ENCODE measurements at places on chromosomes 13 and 19.

GRCh38 chr13:97136418-97136817, 85.7 kb upstream of the MBNL2 start:
- DNase-seq = no peak

DNA sequence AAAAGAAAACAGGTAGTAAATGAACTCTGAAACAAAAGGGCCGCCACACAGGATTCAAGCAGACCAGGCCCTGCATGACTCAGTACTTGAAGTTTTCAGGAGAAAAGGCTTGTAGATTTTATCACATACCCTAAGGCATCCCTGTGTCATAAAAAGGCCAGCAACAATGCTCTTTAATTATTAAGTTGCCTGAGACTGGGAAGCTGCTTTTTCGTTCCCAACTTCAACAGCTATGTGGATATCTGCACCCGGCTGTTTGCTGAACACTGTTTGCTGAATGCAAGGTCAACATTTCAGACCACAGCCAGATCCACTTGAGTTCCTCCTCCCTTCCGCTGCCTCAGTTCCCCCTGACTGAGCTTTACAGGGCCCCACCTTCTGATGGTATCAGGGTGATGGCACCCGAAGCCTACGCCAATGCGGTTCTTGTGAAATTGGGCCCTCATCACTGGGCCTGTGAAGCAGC, 6.1 kb upstream of the ECH1 start:
- no peak for DNase-seq

- DNase-seq = peak; percentile 66
Measured at GRCh38 chr19:21482863-21483276, 22.5 kb upstream of the ZNF429 start.

GRCh38 chr13:31747291-31747690, 8.0 kb downstream of the RXFP2 start:
- no peak for DNase-seq

GRCh38 chr19:31331536-31331935, 17.7 kb downstream of the TSHZ3 start:
- no peak for DNase-seq

- no peak for DNase-seq
Measured at GRCh38 chr13:30593001-30593400, 24.7 kb upstream of the USPL1 start.

GRCh38 chr13:30697177-30697953, 38.0 kb upstream of the ALOX5AP start:
- no peak for DNase-seq

GRCh38 chr13:112931028-112931934, 37.7 kb upstream of the MCF2L start:
- DNase-seq = no peak

DNA sequence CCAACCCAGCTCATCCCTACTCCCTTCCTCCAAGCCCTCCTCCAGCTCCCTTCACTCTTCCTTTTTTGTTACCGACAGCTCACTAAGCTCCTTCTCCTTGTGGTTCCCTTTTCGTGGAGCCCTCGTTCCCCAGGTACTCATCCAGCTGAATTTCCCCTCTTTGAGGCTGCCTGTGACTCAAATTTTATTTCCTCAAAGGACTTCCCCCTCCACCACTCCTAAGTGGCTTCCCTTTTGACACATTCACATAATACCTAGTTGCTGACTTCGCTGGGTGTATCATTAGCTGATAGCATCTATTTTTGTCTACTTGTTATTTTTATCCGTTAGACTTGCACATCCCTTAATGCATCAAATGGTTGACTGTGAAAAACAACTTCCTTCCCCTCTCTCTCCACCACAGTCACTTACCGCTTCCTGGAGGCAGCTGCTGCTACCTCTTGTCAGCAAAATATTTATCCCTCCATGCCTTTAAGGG, 14.5 kb downstream of the FFAR2 start:
- peak; percentile 57 for DNase-seq

GRCh38 chr13:33025220-33025744, 9.1 kb downstream of the KL start:
- DNase-seq = no peak

DNA sequence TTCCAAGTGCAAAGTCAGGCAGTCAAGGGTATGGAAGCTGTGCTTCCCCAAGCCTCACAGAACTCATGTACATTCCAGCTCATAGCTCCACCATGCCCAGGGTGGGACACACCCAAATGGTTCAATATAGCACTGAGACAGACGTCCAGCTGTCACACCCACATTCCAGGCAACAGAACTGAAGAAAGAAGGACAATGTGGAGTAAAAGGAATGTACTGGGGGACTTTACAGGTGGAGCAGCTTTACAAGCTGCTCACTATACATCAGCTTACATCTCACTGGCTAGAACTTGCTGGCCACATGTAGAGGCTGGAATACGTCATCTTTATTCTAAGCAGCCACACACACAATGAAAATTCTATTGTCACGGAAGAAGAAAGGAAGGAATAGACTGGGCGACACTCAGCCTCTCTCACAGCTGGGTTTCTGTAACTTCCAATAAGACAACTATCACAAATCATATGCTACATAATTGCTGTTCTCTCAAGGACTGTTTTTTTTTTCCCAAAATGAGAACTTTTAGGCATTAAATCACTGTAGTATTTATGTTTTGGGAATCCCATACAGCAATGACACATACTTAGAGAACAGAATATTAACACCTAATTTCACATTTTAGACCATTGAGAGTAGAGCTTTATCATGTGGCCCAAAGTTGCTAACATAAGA, 86.1 kb downstream of the KLF12 start:
- no peak for DNase-seq

- DNase-seq = no peak
Measured at GRCh38 chr19:44722131-44723121, 23.5 kb downstream of the CEACAM16 start.

GRCh38 chr13:28333204-28333881, 161.6 kb downstream of the FLT1 start:
- DNase-seq = no peak

GRCh38 chr19:5648464-5648863, 25.6 kb downstream of the SAFB start:
- DNase-seq = no peak

- no peak for DNase-seq
Measured at GRCh38 chr19:30074741-30075715, 133.0 kb downstream of the URI1 start.

DNA sequence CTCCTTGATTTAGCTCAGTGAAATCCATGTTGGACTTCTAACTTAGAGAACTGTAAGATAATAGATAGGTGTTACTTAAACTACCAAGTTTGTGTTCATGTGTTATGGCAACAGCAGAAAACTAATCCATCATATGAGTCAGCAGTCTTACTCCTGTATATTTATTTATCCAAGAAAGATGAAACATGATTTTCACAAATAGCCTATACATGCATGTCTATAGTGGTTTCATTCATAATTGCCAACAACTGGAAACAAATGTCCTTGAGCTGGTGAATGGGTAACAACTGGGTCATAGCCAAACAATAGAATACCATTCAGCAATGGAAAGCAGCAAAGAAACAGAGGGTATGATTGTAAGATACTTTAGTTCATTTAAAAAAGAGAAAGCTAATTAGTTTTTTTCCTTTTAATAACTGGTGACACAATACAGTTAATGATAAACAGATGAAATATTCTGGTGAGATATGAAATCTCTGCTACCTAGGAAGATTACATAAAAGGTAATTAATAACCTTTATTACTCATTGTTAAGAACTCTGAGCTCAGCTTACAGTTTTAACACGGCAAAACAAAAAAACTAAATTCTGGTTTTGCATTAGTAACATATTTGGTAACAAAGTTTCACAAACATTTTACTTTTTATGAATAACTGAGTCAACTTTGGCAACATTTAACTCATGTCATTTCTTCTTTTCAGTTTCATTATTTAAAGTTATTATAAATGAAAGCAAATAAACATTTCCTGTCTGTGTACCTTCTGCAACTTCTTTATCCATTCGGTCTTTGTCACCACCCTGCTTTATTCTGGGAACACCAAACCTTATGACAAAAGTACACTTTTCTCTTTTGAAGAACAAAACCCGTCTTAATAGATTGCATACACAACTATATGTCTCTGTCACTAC, 181.3 kb downstream of the LIG4 start:
- DNase-seq = no peak

- no peak for DNase-seq
Measured at GRCh38 chr19:58311345-58311865, 6.2 kb downstream of the ERVK3-1 start.

DNA sequence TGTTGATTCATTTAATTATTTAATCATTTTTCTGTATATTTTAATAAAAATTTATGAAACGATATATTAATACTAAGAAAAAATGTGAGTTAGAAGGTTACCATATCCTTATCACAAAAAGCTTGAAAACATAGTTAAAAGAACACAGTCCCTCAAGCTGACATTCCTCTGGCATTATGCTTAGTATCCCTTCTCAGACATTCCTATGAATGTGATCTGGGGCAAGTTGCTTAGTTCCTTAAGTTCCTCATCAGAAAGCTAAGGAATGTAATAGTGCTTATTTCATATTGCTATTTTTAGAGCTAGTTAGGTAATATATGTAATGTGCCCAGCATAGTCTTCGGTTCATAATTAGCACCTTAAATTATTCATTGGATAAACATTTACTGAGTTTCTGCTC, 122.8 kb downstream of the MTUS2 start:
- DNase-seq = no peak

- no peak for DNase-seq
Measured at GRCh38 chr13:57418067-57418677, 213.4 kb upstream of the PCDH17 start.

- DNase-seq = no peak
Measured at GRCh38 chr19:15195371-15196334, 5.1 kb downstream of the NOTCH3 start.

- no peak for DNase-seq
Measured at GRCh38 chr19:29211562-29212355, 1.2 kb downstream of the UQCRFS1 start.

- DNase-seq = no peak
Measured at GRCh38 chr13:46598820-46599180, 45.8 kb downstream of the LRCH1 start.

DNA sequence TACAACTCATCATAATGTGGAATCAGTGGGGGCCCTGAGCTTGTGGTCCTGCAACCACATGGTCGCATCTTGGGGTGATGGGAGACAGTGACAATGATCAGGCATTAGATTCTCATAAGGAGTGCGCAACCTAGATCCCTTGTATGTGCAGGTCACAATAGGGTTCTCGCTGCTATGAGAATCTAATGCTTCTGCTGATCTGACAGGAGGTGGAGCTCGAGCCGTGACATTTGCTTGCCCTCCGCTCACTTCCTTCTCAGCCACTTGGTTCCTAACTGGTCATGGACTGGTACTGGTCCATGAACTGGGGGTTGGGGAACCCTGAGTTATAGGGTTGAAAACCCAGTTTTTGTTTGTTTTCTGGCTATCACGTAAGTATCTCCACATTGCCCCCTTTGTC, 1290.9 kb upstream of the ATXN8OS start:
- DNase-seq = no peak

- DNase-seq = no peak
Measured at GRCh38 chr13:47220453-47221140, 323.7 kb upstream of the HTR2A start.

GRCh38 chr19:7705387-7706187, 3.7 kb upstream of the FCER2 start:
- DNase-seq = peak; percentile 56

DNA sequence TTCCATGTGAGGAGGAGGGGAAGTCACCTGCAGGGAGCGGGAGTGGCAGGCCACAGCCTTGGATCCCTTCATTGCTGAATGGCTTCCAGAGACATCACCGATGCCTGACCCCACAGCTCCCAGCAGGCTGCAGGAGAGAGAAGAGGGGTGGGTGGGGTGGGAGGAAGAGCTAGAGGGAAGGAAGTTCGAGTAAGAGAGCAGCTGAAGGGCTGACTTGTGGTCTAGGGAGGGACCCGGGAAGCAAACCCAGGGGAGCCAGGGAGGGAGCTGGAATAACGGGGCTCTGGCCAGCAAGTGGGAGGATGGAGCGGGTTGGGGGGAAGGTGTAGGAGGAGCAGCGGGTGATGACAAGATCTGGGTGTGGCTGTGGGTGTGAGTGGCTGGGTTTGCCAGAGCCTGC, 229.8 kb upstream of the MAB21L1 start:
- no peak for DNase-seq

GRCh38 chr13:85186356-85187045, 612.7 kb downstream of the SLITRK6 start:
- no peak for DNase-seq

DNA sequence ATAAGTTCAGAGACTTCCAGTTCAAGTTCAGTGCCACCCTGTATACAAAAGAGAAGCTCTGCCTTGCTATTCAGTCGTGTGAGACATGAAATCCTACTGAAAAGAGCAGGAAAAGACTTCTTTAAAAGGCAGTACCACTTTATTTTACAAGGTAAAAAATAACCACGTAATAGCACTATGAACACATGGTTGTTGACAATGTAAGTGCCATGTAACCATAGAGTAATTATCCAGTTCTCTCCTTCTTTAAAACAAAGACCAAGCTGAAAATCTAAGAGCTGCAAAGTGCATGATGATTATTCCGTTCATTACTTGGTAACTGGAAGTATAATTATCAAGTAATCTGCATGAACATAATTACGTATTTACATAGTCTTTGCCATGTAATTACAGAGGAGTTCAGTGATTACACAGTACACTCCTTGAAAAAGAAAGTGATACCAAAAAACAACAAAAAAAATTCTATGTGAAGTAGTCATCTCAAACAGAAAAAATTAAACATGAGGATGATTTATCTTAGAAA, 288.7 kb downstream of the EFNB2 start:
- no peak for DNase-seq

GRCh38 chr19:35138305-35138892, at the start of gene FXYD1:
Gene FXYD1 (plus strand): TSS chr19:35138824. CDS start chr19:35140080, 1,256 bp downstream.
- DNase-seq = no peak

DNA sequence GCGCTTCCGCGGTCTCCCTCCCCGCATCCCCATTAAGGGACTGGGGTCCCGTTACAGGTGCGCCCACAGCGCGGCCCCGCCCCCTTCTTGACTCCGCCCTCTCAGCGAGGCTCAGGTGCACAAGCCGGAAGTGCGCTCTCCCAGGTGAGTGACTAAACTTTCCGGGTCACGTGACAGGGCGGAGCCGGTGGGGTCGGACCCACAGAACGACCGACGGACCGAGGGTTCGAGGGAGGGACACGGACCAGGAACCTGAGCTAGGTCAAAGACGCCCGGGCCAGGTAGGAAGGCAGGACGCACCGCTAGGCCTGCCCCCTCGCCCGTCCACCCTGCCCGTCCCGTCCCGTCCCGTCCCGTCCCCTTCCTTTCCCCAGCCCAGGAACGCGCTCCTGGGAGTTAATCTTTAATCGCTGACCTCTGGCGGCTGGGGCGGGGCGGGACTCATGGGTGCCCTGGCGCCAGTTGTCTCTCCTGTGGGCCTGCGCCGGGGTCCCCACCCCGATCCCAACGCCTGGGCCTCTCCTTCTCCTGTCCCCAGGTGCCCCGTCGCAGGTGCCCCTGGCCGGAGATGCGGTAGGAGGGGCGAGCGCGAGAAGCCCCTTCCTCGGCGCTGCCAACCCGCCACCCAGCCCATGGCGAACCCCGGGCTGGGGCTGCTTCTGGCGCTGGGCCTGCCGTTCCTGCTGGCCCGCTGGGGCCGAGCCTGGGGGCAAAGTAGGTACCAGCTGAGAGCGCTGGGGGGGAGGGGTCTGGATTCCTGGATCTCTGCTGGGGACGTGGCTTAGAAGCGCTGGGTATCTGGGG, at the start of gene CRB3:
TSS of gene CRB3 (plus strand) at position 202 of the 804 bp plus-strand sequence. CDS start at position 633, 431 bp downstream.
- DNase-seq = peak; percentile 50

- no peak for DNase-seq
Measured at GRCh38 chr13:40047322-40047771, 391.9 kb downstream of the COG6 start.
